ENCODE measurements at places on chromosomes 5 and 9.

- DNase-seq, result peak; percentile 14
Observed at GRCh38 chr5:38265546-38266179, 7.3 kb downstream of the EGFLAM start.

- DNase-seq, result no peak
Observed at GRCh38 chr9:134571326-134571931, 70.2 kb upstream of the COL5A1 start.

DNA sequence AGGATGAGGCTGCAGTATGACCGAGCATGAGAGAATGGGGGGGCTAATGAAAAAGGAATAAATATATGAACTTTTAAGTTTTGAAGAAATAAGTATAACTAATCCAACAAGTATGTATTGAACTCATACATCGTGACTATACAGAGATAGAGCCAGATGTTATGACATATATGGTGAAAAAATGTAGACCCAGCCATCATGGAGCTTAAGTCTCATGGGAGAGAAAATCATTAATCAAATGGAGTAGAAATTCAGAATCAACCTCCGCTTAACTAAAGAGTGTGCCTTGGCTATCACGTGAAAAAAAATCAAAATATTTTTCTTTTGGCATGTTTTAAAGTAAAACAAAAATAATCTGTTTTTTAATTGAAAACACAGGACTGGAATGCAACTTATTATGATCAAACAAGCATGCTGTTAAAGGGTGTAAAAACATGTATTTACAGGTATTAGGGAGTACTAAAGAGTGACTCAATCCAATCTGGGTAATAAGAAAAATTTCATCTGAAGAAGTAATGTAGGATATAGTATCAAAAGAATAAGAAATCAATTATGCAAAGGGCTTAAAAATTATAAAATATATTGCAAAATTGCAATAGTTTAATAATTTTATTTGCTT lies 868.5 kb upstream of the NUDT12 start:
- DNase-seq, result no peak

GRCh38 chr5:34868791-34869190 lies 29.8 kb downstream of the TTC23L start:
- no peak for DNase-seq

GRCh38 chr9:108184941-108185340 lies 670.8 kb downstream of the ACTL7B start:
- DNase-seq, result no peak

DNA sequence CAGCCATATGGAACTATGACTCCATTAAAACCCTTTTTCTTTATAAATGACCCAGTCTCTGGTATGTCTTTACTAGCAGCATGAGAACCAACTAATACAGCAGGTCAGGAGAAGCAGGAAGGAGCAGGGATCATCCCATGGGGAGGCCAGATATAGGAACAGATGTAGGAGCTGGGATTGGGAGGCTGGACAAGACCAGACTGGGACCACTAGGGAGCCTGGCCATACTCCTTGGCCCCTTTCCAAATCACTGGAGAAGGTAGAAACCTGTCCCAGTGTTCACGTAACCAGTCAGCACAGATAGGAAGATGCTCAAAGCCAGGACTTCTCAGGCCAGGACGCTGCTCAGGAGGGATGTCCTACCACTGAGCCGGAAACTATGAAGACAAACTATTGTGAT lies 95.5 kb downstream of the LMX1B start:
- no peak for DNase-seq

- no peak for DNase-seq
Observed at GRCh38 chr9:86672966-86673365, 274.3 kb downstream of the GAS1 start.

DNA sequence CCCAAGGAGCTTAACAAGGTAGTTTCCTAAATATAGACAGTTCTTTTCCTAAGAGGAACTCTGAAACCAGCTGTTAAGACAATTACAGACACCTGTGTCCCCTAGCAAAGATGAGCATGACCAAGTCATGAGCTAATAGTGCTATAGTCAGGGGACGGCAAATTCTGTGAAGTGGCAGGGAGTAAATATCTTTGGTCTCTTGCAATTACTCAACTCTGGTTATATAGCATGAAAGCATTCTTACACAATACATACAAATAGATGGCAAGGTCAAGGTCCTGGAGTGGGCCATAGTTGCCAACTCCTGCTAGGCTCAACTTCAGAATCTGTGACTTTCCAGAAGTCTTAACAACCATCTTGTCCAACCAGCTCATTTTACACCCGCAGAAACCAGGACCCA lies 103.7 kb downstream of the RFK start:
- no peak for DNase-seq

GRCh38 chr5:170100066-170100943 lies 5.4 kb upstream of the FOXI1 start:
- DNase-seq, result peak; percentile 13

GRCh38 chr9:104991144-104991953 lies 63.4 kb upstream of the ABCA1 start:
- DNase-seq, result peak; percentile 41

DNA sequence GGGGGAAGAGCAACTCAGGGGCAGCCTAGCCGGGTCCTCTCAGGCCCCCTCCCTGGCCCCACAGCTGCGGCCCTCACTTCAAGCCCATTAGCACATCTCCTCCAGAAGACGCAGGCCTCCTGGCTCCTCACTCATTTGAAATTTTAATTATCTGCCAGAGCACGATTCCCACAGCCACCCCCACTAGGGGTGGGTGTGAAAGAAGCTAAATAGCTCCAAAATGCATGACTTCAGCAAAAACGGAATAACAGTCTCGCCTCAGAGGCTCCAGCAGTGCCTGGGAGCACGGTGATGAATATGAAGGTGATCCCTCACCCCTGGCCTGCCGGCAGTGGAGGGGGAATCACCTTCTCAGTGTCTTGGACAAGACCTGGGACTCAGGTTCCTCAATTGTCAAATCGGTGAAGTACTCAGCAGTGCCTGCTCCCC lies 61.1 kb upstream of the HRH2 start:
- DNase-seq, result no peak

DNA sequence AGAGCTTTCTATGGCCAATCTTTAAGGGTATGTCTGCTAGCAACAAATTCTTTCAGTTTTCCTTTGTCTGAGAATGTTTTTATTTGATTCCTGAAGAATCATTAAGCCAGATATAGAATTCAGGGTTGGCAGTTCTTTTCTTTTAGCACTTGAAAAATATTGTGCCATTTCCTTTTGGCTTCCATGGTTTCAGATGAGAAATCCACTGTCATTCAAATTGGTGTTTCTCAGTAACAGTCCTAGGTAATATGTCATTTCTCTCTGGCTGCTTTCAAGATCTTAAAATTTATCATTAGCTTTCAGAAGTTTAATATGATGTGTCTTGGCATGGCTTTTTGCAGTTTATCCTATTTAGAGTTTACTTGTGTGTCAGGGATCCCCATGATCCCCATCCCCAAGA lies 67.7 kb downstream of the TEX10 start:
- DNase-seq, result no peak

DNA sequence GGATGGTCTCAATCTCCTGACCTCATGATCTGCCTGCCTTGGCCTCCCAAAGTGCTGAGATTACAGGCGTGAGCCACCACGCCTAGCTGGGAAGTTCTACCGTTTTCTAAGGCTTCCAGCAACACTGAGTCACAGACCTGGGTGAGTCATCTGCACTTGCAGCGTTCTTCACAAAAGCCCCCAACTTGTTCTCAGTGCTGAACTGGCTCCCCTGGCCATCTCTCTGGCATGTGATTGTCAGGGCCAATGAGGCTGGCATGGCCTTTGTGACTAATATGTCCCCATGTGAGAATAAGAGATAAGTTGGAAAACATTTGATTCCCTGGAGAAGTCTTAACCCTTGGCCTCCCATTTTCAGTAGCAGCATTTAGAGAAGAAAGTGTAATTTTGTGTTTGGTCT lies 124.4 kb downstream of the WDR41 start:
- DNase-seq, result no peak

All from stimulated activated CD4-positive, alpha-beta T cell treated with anti-CD3 and anti-CD28 coated beads, Interleukin-1b, Interleukin-23, amount 100 ng/mL, for 1 hour (primary cell).